Pancreas (tissue), 10 donors: ENCODE measurements at places on chromosomes 2 and 18. TPM values are rescaled to one million over a fixed set of nuclear protein-coding genes. Genes with fewer than 3 reads are reported as not detected.

The TANK gene
- total RNA-seq = 15.4 TPM

- H3K27me3 ChIP-seq = no peaks in the 10 kb centered on the region
- H3K36me3 ChIP-seq = no peaks in the 10 kb centered on the region
- no peak overlapping the region for H3K4me3 ChIP-seq
Measured at GRCh38 chr2:181949047-181949446, 36.6 kb upstream of the PPP1R1C start.

GRCh38 chr2:201909348-201909747, 103.0 kb downstream of the CDK15 start:
- no peaks in the 10 kb centered on the region for H3K36me3 ChIP-seq
- H3K27me3 ChIP-seq = no peaks in the 10 kb centered on the region
- no peak overlapping the region for H3K4me3 ChIP-seq
- no peak for DNase-seq
- H3K4me1 ChIP-seq = no peaks in the 10 kb centered on the region

- H3K4me1 ChIP-seq = no peaks in the 10 kb centered on the region
- H3K4me3 ChIP-seq = no peak overlapping the region
- H3K36me3 ChIP-seq = no peaks in the 10 kb centered on the region
- no peaks in the 10 kb centered on the region for H3K27me3 ChIP-seq
- no peak overlapping the region for H3K27ac ChIP-seq
Measured at GRCh38 chr2:126880324-126880723, 18.4 kb upstream of the TEX51 start.
